Right renal cortex interstitium (tissue), 3 donors: ENCODE measurements at places on chromosomes 5 and 9. TPM values are rescaled to one million over a fixed set of nuclear protein-coding genes. Genes with fewer than 3 reads are reported as not detected.

DNA sequence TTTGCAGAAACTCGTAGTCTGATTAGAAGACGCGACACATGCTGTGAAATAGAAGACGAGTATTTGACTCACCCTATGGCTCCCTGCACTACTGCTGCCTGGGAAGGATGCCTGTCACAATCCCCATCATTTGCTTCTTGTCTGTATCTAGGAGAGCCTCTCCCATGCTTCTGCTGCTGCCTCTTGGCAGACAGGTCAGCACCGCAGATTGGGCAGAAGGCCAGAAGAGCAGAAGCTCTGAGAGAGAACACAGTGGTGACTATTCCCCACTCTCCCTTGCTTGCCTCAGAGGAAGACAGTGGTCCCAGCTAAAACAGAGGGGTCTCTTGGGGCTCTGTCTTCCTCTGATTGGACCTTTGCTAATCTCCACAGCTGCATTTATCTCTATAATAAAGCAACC, 84.0 kb upstream of the SMIM32 start:
- DNase-seq = no peak

PRUNE2 gene
- polyA plus RNA-seq = 12.7 TPM

C9orf40 gene
- polyA plus RNA-seq = 6.8 TPM

DNA sequence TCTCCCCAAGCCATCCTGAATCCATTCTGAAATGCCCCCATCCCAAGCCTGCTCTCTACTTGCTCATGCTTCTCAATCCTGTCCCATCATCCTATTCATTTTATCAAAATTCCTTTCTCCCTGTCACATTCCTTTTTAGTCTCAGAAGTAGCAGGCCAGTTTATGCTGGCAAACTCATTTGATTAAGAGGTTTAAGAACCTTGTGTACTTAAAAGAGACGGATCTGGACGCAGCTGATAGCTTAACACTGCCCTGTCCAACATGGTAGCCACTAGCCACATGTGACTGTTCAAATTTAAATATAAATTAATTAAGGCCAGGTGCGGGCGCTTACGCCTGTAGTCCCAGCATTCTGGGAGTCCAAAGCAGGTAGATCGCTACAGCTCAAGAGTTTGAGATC, 5.6 kb upstream of the KCNV2 start:
- DNase-seq = no peak

SPINK6 gene
- polyA plus RNA-seq = not detected

GRCh38 chr5:78287833-78288232, 6.7 kb downstream of the AP3B1 start:
- no peak for DNase-seq

- no peak for DNase-seq
These were observed 268.2 kb downstream of the TMEM167A start for GRCh38 chr5:82808960-82809359.

DNA sequence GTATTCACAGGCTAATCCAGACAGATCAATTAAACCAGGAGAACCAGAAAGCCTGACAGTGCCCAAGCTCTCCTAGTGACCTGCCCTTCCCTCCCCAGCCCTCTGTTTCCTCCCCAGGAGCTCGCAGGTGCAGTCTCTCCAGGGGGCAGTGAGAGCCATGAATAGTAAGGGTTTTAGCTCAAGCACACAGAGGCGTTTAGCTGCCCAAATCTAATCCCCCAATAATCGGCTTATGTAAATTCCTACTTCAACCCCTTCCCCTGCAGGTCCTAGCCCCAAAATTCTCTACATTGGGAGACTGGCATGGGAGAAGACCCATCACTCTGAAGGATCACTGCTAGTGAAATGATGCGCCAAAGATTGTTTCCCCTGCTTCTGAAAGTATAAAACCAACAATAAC, 10.5 kb upstream of the TAL2 start:
- no peak for DNase-seq

DNA sequence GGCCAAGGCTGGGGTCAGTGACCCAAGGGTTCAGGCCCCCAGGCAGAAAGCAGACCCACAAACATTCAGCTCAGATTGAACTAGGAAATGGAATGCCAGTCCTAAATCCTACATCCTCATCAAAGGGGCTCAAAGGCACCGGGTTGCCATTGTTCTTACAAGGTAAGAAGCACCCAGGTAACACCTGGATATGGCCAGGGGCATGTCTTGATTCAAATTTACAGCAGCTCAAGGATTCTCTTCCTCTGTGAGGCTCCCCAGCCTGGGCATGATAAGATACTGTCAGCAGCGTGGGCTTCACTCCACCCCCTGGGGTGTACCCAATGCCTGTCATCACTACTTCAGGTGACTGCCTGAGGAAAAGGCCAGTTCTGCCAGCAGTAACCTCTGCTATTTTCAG, 92.1 kb upstream of the FSTL4 start:
- DNase-seq = no peak

PCDHGA11 gene
- 4.7 TPM for polyA plus RNA-seq

DNA sequence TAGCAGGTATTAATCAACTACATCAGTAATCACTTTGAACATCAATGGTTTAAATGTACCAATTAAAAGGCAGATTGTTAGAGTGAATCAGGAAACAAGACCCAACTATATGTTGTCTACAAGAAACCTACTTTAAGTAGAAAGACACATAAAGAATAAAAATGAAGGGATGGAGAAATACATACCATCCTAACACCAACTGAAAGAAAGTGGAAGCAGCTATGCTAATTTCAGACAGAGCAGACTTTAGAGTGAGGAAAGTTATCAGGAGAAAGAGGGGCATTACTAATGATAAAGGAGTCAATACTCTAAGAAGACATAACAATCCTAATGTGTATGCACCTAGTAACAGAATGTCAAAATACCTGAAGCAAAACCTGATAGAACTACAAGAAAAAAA, 125.8 kb downstream of the NR6A1 start:
- DNase-seq = no peak

GRCh38 chr5:120007598-120007997, 378.2 kb downstream of the FAM170A start:
- no peak for DNase-seq

DNA sequence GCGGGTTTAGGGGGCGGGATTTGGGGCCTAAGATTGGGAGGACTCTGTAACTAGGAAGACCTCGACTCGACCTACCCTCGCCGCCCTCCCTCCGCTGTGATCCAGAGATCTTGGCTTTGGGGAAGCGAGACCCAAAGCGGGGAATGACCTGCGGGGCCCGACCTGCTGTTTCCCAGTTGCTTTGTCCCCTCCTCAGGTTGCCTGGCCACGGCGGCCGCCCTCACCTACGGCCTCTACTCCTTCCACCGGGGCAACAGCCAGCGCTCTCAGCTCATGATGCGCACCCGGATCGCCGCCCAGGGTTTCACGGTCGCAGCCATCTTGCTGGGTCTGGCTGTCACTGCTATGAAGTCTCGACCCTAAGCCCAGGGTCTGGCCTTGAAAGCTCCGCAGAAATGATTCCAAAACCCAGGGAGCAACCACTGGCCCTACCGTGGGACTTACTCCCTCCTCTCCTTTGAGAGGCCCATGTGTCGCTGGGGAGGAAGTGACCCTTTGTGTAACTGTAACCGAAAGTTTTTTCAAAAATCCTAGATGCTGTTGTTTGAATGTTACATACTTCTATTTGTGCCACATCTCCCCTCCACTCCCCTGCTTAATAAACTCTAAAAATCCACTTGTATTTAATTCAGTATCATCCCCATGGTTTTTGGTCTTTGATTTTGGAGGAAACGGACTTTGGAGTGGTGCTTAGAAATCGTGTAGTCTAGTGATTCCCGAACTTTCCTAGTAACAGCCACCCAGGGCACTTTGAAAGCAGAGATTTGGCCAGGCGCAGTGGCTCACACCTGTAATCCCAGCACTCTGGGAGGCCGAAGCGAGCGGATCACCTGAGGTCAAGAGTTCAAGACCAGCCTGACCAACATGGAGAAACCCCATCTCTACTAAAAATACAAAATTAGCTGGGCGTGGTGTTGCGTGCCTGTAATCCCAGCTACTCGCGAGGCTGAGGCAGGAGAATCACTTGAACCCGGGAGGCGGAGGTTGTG, 878 bp downstream of the HIGD2A start:
- no peak for DNase-seq

DNA sequence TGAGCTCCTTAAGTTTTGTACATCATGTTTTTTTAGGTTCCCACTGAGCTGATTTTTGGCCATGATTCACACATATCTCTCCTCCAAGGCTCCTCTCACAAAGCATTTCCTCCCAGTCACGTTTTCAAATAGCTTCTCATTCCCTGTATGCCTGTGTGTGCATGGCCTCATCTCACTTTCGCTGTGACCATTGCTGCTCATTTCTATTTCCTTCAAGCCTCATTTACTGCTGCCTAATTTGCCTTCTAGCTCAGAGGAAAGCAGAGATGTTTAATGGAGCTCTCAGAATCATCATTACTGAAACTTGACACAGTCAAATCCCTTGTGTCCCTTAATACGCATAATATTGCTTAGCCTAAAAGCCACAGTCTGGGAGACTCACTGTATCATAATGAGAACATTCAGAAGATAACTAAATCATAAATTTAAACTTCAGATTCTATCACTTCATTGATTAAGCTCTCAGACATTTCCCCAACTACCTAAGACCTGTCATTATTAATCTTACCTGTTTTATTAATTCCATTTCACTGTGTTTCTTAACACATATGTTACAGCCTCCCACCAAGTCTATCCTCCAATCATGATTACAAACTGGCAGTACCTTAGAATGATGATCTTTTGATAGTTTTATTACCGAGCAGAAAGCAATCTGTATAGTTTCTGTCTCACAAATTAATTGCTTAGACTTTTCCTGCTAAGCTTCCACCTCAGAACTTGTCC, 278.3 kb upstream of the PTGER4 start:
- DNase-seq = no peak
